Calu3 (cell line): ENCODE measurements at places on chromosomes 7 and 10.

- DNase-seq, result no peak
Observed at GRCh38 chr7:11319491-11320274, 346.0 kb downstream of the PHF14 start.

GRCh38 chr7:92246360-92247101, 757 bp downstream of the ANKIB1 start:
- DNase-seq, result no peak

GRCh38 chr10:110211465-110211843, 4.0 kb downstream of the MXI1 start:
- no peak for DNase-seq

GRCh38 chr10:118340486-118340885, 1.6 kb downstream of the FAM204A start:
- no peak for DNase-seq

GRCh38 chr7:151851782-151852181, 25.1 kb downstream of the PRKAG2 start:
- DNase-seq, result no peak

DNA sequence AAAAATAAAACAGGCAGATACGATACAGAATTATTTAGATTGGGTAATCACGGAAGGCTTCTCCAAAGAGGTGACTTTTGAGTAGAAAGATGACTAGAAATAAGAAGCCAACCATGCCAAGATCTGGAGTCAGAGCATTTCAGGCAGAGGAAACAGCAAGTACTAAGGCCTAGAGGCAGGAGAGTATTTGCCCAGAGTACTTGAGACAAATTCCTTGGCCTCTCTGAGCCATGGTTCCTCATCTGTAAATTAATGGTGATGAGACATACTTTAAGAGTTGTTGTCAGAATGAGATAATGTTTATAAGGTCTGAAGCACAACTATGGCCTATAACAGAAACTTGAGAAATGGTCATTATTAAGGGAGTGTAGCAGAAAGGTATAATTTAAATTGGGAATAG, 15.8 kb upstream of the GPR37 start:
- no peak for DNase-seq

- DNase-seq, result no peak
Observed at GRCh38 chr10:119438717-119439116, 103.8 kb downstream of the RGS10 start.

DNA sequence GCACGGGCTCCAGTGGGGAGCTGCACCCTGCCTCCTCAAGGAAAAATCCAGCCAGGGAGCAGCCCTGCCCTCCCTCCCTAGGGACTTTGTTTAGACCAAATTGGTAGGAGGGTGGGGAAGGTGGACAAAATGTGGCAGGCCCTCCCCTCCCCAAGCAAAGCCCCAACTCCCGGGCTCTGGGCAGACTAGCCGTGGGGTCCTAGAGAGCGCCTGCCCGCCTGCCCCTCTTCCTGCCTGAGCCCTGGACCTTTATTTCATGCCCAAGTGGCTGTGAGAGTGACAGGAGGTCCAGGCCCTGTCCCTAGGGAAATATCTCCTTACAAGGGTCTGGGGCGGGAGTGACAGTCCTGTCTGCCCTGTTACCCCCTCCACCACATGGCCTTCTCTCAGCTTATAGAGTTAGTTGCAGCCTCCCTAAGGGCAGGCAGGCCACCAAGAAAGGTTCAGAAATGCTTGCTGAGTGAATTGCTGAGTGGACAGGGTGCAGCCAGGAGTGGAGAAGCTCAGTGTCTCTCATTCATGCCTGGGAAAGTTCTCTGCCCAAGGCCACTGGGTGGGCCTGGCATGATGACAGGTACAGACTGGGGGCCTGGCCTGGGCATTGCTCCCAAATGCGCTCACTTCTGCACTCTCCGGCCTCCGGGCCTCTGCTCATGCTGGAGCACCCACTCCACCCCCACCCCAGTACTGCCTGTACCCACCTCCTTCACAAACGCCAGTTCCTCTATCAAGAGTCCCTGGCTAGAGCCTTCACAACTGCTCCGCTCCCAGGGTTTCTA, 25.2 kb downstream of the DNAJB12 start:
- no peak for DNase-seq

DNA sequence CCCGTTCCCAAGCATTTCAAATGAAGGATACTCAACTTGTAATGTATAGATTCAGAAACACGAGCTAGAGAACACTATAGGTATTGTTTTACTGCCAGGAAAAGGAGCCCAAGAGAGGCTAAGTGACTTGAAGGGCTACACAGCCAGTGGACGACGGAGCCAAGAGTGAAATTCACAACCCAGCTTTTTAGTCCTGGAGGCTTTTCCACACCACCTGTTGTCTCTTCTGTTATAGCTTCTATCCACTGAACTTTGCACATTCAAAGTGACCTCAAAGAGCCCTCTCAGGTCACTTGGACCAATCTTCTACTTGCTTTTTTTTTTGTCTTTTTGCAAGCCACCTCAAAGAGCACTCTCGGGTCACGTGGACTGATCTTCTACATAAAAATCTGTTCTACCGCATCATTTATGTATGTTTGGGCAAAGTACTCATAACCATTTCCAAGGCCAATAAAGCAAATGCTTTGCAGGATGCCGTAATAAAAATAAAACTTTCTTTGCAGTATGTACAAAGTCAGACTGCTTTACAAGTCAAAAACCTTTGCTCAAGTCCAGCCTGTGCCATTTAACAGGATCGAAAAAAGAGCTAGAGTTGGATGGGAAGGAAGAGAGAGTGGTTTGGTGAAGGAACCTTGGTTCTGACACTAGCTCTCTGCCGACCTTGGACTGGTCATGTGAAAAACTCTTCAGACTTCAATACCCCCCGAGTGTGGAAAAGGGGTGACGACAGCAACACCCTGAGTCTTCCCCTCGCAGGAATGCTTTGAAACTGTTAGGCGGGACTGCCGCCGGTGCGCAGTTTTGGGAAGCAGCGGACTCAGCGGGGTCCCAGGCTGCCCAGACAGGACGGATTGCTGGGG, 821 bp downstream of the SLC35B4 start:
- no peak for DNase-seq

DNA sequence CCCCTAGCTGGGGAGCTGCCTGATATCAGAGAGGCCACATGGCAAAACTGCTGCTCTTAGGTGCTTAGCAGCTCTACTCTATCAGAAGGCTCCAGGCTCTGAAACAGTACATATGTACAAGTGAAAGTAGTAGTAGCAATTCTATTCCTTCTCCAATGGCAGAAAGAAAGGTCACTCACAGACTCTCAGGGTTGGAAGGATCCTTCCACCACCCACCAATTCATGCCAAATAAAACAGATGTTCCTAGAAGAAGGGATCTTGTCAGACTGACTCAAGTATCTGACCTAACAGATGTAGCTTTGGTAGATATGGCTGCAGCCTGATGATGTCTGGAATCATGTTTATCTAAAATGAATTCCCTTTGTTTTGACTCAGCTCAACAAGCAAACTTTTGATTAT, 8.0 kb upstream of the ALDH18A1 start:
- no peak for DNase-seq

- DNase-seq, result no peak
Observed at GRCh38 chr10:71295641-71296040, 23.4 kb upstream of the SLC29A3 start.

DNA sequence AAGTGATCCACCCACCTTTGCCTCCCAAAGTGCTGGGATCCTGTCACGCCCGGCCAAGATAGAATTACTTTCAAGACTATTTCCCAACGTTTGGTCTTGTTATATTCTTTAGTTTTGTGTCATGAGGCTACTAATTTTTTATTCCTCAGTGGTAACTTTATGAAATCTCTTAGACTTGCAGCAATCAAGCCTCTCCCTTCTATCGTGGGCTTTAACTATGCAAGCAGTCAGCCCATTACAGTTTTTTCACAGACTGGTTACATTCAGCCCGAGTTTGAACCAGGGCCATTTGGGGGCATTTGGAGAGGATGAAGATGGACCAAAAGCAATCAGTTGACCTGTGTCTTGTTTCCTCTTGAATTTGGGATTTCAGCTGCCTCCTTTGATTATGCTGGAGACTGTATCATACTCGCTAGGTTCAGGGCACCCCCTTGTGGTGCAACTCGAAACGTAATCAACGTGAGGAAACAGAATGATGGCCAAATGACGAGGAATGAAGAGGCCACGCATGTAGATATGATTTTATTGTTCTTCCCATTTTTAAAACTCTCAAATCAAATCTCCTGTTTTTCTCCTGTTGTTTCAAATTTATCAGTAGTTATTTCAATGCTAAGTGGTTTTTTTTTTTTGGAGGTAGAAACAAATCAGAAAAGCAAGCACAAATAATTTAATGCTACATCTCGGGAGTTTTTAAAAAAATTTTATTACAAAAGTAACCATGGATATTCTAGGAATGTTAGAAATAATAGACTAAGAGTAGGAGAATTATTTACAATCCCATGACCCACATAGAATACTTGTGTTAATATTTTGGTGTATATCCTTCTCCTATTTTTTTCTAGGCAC, 151.6 kb downstream of the KIAA1217 start:
- DNase-seq, result peak; percentile 80

- no peak for DNase-seq
Observed at GRCh38 chr10:60246382-60246781, 143.3 kb downstream of the ANK3 start.
